GM12892 (cell line): ENCODE measurements at places on chromosomes 5 and 9.

GRCh38 chr9:92029553-92029952 is 79.5 kb upstream of the ROR2 start:
- no peak for DNase-seq

GRCh38 chr9:110049699-110050450 is 158.1 kb downstream of the C9orf152 start:
- no peak for DNase-seq

DNA sequence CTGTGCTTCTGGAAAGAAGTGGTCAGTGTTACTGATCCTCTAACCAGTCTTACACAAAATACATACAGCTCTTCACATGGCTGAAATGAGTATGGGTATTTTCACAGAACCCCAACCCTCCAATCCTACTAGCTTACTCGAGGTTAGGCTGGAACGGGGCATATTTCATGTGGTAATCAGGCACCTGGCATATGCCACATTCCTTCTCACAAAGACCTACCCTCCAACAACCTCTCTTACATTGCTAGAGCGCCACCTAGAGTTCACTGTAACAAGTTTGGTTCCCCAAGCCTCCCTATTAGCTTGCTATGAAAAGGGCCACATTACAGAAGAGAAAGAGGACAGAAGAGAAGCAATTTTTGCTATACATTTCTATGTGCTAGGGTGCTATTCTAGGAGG is 597.3 kb downstream of the PRELID2 start:
- no peak for DNase-seq

- DNase-seq = no peak
Observed at GRCh38 chr9:129098328-129098727, 12.3 kb downstream of the CRAT start.

DNA sequence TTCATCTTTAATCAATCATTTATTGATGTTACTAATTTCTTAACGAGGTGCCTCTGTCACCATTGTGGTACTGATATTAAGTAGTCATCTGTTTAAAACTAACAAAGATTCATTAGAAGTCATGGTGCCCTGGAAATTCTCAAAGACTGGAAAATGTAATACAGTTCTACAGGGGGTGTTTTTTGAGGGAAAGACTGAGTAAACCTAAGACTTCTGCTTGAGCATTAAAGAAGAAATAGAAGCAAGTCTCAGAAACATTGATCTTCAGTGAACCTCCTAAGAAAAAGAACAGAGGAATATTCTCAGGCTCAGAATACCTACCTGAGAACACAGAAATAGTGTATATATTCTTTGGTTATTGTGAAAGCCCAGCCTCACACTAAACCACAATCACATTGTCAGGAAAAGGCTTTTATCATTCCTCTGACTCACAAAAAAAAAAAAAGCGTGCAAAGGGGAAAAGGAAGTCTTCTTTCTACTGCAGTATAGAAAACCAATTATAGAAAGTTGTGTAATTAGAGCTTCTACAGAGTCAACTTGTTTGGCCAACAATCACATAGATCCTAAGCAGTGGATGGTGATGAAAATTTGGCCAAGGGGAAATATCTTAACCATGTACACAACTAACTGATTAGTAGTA is 60.8 kb downstream of the HINT1 start:
- DNase-seq = no peak

GRCh38 chr9:134178768-134179551 is 14.6 kb upstream of the RNU6ATAC start:
- peak; percentile 9 for DNase-seq
